ENCODE measurements at places on chromosomes 3 and 15.

GRCh38 chr3:50287262-50287661 lies 5.0 kb downstream of the IFRD2 start:
- DNase-seq = no peak

DNA sequence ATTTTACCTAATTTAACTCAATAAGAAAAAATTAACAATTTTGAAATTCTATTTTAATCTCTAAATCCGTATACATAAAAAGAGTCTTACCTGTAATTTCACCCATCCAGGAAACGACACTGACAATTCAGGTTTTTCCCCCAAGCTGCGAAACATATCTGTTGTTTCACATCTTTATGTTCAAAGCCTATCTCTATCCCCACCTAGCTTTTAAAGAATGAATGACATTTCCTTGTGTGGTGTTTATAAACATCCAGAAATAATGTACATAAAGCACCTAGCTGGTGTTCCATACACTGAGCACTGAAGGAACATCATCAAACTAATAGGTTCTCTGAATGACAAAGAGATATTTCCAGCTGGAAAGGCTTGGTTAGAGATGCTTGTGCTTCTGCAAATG lies 867.8 kb downstream of the SQOR start:
- no peak for DNase-seq

DNA sequence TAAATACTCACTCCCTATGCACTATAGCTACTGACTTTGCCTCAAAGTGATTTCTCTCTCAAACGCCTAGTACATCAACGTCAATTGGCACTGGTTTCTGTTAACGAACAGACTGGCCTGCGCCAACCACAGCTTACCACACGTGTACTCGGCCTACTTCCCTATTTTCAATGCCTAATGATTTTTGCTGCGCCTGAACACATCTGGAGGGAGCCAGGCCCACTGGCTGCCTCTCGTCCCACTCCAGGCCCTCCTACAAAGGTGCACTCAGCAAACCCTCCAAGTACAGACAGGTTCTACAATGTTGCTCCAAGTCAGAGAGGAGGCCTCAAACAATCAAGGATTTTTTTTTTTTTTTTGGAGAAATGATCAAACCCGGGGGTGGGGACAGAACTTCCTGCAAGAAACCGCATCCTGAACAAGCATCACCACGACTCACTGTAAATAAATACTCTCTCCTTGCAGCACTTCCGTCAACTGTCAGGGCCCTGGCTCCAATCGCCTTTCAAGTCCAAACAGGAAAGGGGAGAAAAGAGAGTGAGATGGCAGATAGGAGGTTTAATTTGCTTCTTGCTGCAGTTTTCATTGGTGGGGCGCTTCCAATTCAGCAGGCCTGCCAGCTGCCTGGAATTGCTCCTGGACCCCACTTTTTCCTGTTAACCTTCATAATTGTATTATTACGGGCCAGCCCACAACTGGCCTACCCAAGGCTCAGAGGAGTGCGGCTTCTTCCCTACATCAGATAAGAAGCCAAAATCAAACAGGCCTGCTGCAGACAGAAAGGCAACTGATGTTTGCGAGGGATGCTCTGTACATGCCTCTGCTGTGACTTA lies 139.3 kb downstream of the FOXP1 start:
- peak; percentile 86 for DNase-seq

- no peak for DNase-seq
Measured at GRCh38 chr15:67036775-67037555, 28.4 kb upstream of the SMAD3 start.

GRCh38 chr15:28099555-28100140 lies 533 bp upstream of the OCA2 start:
- no peak for DNase-seq

DNA sequence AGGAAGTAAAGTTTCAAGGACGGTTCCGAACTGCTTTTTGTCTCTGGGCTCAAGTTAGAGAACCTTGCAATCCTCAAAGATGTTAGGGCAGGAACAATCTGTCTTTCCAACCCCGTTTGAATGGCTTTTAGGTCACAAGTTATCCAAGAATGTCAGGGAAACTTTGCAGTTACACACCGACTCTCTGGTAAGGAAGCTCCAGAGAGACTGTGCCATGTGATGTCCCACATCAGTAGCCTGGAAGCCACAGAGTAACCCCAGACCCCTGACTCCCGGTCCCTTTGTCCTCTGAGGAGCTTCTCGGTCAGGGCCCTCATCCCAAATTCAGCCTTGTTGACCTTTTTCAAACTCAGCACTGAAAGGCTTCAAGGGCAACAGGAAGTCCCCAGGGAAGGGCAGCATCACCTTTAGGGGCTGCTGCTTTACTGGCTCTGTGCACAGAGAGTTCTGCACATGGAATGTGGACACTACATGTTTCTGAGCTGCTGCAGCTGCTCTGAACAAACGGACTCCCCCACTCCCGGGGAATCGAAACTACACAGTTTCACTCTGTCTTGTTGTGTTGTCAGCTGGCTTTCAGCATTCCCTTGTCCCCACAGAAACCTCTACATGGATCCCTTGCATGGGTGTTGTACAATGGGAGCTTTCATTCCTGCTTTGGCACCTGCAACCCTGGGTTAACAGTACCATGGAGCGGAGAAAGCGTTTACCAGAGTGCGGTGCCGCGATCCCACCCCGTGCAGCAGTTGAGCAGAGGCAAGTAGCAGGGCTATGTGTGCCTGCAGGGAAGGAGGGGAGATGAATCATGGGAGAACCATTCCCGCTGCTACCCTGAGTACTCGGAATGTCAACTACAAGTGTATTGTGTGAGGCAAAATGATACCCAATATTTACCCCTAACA lies 408.2 kb upstream of the THBS1 start:
- DNase-seq = no peak

- DNase-seq = no peak
Measured at GRCh38 chr3:44687898-44688297, 24.6 kb upstream of the ZNF502 start.

DNA sequence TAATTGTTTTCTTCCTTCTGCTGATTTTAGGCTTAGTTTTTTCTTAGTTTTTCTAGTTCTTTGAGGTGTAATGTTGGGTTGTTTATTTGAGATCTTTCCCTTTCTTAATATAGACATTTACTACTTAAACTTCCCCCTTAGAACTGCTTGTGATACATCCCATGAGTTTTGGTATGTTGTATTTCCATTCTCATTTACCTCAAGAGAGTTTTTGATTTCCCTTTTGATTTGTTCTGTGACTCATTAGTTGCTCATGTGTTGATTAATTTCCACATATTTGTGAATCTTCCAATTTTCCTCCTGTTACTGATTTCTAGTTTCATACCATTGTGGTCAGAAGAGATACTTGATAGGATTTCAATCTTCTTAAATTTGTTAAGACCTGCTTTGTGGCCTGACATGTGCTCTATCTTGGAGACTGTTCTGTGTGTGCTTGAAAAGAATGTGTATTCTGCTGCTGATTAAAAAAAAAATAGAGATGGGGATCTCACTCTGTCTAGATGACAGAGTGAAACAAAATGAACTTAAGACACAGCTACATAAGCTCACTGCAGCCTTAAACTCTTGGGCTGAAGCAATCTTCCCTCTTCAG lies 22.3 kb downstream of the GRM2 start:
- peak; percentile 39 for DNase-seq

DNA sequence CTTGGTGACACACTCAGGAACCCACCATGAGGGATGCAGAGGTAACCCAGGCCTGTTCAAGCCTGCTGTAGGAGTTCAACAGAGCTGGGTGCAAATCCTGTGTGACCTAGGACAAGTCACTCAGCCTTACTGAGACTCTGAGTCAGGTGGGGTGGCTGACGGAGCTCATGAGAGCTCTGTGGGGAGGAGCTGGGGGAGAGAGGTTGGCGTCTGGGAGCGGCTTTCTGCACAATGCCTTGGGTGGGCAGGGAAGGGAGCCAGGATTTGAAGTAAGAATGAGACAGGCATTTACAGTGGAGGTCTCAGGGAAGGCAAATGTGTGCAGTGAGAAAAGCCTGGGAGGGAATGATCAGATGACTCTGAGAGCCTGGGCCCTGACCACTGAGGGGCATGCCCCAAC lies 18.3 kb downstream of the C3orf18 start:
- no peak for DNase-seq

- no peak for DNase-seq
Measured at GRCh38 chr15:74839526-74840395, 3.2 kb downstream of the ULK3 start.

- no peak for DNase-seq
Measured at GRCh38 chr3:166860217-166860616, 519.9 kb downstream of the ZBBX start.

DNA sequence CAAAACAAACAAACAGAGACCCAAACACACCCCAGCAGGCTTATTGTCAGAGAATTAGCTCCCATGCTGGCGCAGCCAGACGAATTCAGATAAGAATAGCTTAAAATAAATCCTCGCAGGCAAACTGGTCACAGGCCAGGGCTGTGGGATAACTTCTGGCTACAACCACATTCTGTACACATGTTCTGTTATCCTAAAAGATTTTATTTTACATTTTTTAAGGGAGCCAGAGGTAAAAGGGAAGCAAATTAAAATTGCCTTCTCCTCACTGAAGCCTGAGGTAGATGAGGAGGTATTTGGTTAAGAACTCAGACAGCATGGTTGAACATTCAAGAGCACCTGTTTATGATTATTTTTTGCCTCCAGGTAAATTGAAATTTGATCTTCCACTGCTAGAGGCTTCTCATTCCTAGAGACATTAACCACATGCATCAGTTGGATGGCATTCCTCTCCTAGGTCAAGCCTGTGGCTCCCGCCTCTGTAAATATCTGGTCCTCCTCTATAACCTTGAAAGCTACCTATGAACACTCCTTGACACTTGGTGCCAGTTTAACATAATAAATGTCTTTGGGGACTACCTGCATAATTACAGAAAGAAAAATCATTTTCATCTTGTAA lies 190.3 kb downstream of the SATB1 start:
- DNase-seq = no peak

DNA sequence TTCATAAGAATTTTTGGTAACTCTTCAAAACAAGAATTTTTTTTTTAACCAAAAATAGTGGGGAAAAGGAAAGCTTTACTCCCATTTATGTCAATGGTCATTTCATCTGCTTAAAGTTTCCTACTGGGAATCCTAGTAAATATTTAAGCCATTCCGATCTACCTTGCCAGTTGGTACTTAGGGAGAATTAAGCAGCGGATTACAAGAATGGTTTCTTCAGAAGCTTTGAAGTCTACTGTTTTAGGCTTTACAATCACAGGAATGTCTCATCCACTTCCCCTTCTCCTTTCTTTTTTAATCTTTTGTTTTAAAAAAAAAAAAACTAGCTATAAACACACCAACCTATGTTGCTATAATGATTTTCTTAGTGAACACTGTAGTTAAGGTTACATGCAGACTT lies 341.4 kb upstream of the ATP11B start:
- no peak for DNase-seq

DNA sequence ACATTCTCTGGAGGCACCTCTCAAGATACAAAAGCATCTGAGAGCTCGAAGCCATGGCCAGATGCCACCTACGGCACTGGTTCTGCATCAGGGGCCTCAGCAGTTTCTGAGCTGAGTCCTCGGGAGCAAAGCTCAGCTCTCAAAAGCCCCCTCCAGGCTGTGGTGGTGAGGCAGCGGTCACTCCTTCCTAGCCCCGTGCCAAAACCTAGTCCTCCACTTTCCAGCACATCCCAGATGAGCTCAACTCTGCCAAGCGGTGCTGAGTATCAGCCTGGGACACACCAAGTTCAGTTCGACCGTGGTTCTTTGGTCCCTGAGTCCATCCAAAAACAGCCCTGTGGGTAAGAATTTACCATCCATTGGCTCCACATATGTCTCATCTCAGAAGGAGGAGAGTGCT lies 79.3 kb upstream of the STT3B start:
- DNase-seq = no peak

- no peak for DNase-seq
Measured at GRCh38 chr3:72265256-72266015, 480.5 kb upstream of the PROK2 start.

- DNase-seq = no peak
Measured at GRCh38 chr3:69009559-69010410, 3.7 kb downstream of the EOGT start.

DNA sequence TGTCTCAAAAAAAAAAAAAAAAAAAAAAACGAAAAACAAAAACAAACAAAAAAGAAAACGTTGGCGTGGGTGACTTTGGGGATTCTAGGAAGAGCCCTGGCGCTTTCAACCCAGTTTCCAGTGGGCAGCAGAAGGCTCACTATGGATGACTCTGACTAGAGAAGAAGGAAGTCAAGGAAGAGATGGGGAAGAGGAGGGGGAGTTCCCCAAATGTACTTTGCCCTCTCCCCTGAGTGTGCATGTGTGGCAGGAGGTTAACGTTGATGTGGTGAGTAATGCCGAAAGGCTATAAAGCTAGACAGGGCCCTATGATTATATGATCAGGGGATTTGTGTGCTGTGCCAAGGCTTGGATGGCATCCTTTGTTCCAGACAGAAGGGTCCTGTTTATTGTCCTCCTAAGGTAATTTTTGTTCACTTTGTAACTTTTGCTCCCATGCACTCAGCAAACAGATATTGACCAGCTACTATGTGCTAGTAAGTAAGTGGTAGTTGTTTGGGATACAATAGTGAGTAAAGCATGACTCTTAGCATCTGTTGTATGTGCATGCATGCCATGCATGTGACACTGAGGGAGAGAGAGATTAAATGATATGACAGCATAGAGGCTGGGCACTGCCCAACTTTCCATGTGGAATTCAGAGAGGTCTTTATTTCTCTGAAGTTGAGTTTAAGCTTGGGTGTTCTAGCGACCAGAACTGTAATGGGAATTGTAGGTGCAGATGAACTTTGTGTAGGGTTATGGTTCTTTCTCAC lies 750 bp upstream of the HHLA2 start:
- DNase-seq = peak; percentile 50

- no peak for DNase-seq
Measured at GRCh38 chr3:122484985-122485384, 29.8 kb downstream of the KPNA1 start.

DNA sequence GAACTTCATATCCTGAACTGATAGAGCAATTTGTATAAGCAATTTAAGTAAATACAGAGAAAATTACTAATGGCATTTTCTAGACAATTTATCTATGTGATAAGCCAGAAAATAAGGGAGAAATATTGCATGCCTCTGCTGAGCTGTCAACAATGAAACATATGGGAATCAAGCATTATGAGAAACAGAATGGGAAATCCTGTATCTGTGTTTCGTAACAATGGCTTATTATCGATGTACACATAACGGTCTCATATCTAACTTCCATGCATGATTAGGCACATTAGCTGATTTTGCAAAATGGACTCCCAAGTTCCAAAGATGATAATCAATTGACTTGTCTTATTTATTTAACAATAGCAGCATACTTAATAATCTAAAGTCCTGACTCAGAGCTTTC lies 30.4 kb upstream of the KCNMB2 start:
- DNase-seq = no peak

GRCh38 chr3:13039213-13039896 lies 33.9 kb downstream of the IQSEC1 start:
- DNase-seq = no peak

GRCh38 chr3:188667926-188668325 lies 503.8 kb upstream of the TPRG1 start:
- no peak for DNase-seq

All from activated CD4-positive, alpha-beta T cell treated with anti-CD3 and anti-CD28 coated beads, Interleukin-10, Interleukin-2, amounts not matched to agents 100 ng/mL and 50 ng/mL, durations not matched to agents 16 hours and 8 hours (primary cell).